ENCODE measurements at places on chromosomes 5 and 9.

DNA sequence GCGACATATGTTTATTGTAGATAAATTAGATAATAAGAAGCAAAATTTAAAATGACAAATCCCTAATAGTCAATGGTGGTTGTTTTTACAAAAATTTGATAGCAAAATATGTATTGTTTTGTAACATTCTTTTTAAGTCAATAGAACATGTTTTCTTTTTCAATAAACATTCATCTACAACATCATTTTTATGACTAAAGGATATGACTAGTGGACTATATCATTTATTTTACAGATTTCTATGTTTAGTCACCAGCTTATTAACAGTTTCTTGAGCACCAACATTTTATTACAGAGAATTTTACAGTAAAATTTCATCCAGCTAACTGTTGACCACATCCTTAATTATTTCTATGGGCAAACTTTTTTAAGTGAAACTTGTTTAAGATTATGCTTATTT, 114.7 kb upstream of the IL7R start:
- DNase-seq: no peak

- DNase-seq: no peak
Measured at GRCh38 chr9:2496169-2496568, 125.4 kb upstream of the VLDLR start.

GRCh38 chr5:672329-673160, 20.6 kb downstream of the TPPP start:
- DNase-seq: peak; percentile 87

DNA sequence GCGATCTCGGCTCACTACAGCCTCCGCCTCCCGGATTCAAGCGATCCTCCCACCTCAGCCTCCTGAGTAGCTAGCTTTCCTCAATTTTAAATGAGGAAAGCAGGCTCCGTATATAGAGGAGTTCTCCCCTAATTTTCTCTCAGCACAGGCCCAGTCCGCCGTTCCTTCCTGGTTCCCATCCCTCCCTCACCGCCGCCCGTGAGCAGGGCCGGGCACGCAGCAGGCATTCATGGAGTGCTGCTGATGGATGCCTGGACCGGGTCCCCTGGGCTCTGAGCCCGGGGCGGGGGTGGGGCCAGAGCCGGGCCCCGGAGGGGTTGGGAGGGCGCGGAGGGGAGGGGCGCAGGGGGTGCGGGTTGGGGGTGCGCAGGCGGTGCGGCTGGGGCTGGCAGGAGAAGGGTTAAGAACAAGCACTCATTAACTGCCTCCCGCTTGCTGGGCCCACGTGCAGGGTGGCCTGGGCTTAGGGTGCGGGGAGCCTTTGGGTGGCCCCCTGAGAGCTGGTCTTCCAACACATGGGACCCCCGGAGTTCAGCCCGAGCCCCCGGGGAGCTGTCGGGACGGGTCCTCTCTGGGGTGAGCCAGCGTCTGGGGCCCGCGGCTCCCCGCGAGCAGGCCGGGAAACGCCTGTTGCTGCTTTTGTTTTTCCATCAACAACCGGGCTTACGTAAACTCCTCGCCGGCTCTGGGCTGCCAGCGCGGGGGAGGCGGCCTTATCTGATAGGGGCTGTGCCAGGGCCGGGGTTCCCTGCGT, 33.7 kb downstream of the LHX2 start:
- DNase-seq: no peak

GRCh38 chr5:149550594-149551226, 529 bp downstream of the CSNK1A1 start:
- no peak for DNase-seq
